Hepatocyte (in vitro differentiated cells): ENCODE measurements at places on chromosomes 1 and 21.
A peak's percentile ranks its signal among the peaks of the same experiment; 100 is the strongest.

DNA sequence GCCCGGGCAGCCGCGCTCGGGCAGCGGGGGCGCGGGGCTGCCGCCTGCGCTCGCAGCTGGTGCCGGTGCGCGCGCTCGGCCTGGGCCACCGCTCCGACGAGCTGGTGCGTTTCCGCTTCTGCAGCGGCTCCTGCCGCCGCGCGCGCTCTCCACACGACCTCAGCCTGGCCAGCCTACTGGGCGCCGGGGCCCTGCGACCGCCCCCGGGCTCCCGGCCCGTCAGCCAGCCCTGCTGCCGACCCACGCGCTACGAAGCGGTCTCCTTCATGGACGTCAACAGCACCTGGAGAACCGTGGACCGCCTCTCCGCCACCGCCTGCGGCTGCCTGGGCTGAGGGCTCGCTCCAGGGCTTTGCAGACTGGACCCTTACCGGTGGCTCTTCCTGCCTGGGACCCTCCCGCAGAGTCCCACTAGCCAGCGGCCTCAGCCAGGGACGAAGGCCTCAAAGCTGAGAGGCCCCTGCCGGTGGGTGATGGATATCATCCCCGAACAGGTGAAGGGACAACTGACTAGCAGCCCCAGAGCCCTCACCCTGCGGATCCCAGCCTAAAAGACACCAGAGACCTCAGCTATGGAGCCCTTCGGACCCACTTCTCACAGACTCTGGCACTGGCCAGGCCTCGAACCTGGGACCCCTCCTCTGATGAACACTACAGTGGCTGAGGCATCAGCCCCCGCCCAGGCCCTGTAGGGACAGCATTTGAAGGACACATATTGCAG, 3.0 kb downstream of the ARTN start:
- DNase-seq = peak; percentile 72

GRCh38 chr1:23304140-23304620, 39.9 kb downstream of the HNRNPR start:
- no peak for DNase-seq

GRCh38 chr21:25845729-25846256, 111.0 kb downstream of the GABPA start:
- DNase-seq = no peak

DNA sequence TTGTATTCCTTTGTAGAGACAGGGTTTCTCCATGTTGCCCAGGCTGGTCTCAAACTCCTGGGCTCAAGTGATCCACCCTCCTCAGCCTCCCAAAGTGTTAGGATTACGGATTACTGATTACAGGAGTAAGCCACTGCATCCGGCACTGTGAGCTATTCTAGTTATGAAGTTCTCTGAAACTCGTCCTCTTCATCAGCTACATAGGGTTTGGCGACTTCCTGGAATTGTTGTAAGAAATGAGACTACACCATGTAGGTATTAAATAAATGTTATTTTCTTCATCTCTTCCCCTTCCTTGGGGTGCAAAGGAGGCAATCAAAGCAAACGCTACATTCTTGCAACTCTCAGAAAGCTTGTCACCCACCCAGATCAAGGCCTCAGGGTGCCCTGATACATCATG, 131.2 kb upstream of the TIAM1 start:
- DNase-seq = no peak

DNA sequence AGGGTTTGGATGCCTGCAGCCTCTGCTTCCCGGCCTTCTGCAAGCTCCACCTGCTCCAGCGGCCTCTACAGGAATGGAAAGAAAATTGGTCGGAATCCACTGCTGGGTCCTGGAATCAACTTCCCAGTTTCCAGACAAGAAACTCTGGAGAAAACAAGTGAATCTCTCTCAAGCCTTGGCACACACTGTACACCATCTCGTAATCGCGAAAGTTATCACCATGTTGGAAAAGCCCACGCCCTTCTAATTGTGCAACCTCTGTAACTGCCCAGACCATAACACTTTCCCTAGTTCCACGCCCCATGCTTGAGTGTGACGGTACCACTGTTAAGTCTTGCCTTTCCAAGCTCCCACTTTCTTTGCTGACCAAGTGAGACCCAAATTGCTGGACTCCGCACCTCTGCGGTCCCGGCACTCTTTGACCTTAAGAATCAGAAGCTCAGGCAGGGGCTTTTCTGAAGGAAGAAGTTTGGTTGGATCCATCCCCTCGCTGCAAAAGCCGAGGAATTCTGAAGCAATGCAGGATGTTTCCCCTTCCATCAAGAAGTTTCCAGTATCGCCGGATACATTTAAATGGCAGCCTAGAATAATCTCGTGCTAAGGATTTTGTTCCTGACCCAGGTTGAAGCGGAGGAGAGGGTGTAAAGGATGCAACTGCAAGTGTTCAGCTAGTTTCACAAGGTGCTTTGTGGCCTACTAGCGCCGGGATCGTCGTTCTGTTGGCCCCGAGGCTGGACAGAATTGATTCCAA, 6.2 kb downstream of the NR5A2 start:
- peak; percentile 38 for DNase-seq

GRCh38 chr21:39852726-39853500, 14.3 kb upstream of the PCP4 start:
- DNase-seq = no peak

DNA sequence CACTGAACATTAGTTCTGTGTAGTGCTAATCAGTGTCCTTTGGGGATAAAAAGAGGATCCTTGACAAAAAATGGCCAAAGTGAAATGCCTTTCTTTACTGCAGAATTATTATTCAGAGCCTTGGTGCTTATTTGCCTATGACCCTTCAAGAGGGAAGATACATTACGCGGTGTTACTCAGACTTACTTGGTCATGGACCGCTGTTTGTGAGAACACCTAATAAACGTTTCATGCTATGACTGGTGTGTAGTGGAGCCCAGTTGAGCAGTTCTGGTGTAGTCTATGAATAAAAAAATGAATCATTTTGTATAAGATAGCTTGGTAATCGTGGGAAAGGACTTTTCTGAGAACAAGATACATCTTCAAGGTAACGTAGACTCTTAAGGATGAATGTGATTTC, 8.3 kb downstream of the NFYC start:
- DNase-seq = no peak

- no peak for DNase-seq
Measured at GRCh38 chr1:244813327-244813726, 22.1 kb upstream of the COX20 start.

- peak; percentile 50 for DNase-seq
Measured at GRCh38 chr1:21175670-21176581, 771 bp downstream of the EIF4G3 start.

DNA sequence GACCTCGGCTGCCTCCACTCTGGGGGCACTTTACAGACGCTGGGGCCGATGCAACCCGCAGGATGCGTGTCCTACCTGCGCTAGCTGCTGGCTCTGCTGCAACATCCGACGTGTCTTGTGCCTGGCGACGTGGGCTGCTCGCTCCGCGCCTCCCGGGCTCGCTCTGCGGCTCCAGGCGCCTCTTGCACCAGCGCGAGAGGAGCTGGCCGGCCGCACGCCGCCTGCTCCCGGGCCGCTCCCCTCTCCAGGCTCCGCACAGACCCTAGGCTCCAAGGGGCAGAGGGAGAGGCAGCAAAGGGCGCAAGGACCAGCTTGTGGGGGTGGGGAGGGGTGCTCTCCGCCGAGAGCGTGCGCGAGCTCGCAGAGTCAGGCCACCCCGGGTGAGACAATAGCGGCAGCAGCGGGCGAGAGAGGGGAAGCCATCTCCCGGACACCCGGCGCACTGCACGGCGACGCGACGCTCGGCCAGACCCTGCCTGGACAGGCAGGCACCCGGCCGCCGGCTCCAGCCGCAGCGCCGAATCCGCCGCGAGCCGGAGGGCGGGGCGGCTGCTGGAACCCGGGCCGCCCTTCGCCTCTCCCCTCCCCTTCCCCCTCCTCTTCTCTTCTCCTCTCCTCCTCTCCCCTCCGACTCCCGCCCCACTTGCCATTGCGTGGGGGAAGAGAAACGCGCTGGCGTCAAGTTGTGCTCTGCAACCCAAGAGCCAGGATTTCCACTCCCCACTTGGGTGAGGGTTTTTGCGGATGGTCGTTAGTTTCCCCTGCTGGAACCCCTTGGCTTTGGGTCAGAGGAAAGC, at the start of gene PIK3C2B:
TSS of gene PIK3C2B (minus strand) at position 525 of the 797 bp plus-strand sequence. CDS start 25,003 bp downstream, outside the sequence.
- peak; percentile 93 for DNase-seq

- no peak for DNase-seq
Measured at GRCh38 chr1:183956559-183957188, 80.9 kb downstream of the COLGALT2 start.

- no peak for DNase-seq
Measured at GRCh38 chr1:192588546-192588945, 13.0 kb downstream of the RGS1 start.
